AG20443 (cell line): ENCODE measurements at places on chromosomes 1 and 21.

DNA sequence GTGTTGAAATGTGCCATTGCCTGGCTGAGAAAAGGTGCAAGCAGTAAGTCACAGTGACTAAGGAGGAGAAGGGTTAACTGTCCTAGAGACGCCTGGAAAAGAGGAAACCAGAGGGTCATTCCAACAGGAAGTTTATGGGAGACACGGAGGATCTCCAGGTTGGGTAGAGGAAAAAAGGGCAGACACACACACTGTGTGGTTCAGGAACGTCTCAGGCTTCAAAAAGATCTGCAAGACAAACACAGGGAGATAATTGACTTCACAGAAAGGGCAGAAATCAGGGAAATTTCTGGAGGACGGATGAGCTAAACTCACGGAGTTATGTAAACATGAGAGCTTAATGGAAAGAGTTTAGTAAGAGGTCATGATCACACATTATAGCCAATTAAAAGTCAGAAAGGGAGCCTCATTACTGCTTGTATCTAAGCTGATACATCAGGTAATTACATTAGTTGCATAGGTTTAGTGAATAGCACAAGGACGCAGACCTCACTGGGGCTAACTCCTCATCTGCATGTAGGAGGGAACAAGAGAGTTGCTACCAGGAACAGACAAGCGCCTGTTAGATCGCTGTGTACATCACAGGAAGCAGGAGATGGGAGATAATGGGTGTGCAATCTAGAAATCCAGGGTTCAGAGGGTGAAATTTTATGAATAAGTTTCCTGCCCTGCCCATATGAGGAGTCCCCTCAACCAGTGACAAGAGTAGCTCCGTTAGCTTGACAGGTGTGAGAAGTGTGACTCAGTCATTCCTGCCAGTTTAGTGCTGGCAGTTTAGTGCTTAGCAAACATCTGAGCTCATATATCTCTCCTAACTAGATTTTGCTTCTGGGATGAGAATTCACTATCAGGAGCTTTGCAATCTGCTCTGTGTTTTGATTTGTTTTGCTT, 96.6 kb upstream of the TNR start:
- DNase-seq, result no peak

- no peak for DNase-seq
These were observed 35.9 kb downstream of the KCNA2 start for GRCh38 chr1:110570307-110570706.

DNA sequence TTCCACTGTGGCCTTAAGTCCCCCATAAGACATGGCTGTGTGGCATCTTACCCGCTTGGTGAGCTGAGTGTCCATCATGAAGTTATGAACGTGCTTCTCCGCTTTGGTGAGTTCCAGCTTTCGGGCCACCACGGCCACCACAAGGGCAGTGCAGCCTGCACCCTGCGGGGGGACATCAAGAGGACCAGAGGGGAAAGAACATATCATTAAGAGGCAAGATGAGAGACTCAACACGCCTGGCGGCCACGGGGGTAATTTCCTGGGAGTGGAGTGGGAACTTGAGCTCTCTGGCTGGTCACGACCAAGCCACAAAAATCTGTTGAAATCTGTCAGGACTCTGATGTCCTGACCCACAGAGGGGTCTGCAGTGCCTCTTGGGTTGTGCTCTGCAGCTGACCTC, 117.9 kb upstream of the ADAR start:
- no peak for DNase-seq

DNA sequence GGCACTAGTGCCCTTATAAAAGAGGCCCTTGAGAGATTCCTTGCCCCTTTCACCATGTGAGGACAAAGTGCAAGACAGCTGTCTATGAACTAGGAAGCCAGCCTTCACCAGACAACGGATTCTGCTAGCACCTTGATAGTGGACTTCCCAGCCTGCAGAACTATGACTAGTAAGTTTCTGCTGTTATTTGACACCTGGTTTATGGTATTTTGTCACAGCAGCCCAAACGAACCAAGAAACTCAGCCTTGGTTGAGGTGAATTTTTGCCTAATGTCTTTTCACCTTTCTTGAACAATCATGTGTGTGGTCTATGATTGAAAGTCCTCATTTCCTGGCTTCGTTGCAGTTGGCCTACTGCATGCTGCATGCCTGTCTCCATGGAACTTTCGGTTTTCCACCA, 302.2 kb downstream of the GRIK1 start:
- DNase-seq, result no peak

DNA sequence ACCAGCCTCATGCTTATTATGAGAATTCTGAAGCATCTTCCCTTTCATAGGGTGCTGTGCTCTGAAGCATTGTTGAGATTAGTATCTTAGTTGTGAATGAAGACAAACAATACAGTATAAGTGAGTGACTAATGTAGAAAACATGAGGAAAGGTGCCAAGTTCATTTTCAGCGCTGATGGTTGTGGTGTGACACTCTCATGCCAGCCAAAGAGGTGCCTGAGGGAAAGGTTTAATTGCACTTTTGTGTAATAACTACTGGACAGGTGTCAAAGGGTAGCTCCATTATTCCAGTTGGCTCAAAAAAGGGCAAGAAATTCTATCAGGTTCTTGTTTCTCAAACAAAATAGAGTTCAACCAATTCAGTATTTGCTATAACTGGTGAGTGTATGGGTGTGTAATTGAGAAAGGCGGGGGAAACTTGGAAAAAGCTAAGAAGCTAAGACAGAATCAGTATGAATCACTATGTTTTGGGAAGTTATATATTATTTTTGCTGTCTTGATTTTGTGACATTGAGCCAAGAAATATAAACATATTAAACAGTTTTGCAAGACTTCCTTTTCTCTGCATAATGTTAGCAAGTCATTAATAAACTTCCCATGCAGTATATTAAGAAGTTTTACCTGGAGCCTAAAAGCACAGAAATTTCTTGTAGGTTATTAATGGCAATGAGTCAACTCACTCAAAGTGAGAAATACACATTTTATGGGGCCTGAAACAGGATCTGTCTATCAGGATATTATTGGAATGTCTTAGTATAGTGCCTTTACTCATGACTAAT, 31.8 kb downstream of the KCNK2 start:
- peak; percentile 48 for DNase-seq

- DNase-seq, result no peak
These were observed 265.9 kb upstream of the FAM78B start for GRCh38 chr1:166432655-166433054.

DNA sequence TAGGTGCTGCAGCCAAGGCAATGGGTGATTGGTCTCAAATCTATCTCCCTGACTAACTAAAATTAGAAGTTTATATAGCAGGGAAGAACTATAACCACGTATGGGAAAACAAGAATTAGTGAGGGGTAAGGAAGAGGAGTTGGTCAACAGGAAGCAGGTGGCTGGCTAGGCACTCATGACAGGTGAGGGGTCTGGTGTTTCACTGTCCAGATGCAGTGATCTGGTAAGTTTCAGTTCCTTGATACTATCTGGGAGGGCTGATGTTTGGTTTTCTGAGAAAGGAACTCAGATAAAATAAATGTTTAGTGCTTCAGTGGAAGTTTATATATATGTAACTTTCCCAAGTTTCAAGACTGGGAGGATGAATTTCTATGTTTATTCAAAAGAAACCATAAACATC, 11.6 kb upstream of the POU2F1 start:
- no peak for DNase-seq

DNA sequence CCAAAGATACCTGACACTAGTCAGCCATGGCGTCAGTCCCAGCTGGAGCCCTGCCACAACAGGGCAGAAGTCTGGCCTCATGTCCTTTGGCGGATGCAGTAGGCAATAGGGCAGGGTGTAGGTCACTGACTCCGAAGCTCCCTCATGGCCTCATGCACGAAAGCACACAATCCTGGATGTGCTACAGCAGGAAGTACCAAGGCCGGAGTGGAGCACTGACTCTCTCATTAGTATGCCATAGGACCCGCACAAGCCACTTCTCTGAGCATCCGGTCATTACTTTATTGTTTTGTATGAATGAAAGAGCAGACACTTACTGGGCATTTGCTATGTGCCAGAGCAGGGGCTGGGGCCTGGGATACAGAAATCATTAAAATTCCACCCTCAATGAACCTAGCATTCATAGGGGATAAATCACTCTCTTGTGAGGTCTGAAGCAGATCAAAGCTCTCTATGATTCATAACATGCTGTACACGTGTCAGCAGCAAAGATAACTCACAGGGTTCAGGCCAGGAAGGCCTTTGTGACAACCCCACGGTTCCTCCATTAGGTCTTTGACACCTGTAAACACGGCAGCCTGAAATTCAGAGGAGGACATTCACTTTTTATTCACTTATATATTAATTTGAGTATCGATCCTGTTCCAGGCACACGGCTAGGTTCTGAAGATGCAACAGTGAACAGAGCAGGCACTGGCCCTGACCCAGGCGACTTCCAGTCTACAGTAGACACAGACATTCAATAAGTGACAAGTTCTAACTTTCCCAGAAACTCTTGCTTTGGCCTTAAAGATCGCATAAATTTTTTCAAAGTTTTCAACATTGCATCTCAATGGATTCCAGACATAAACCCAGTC, 357.9 kb upstream of the USP24 start:
- peak; percentile 54 for DNase-seq

- DNase-seq, result peak; percentile 46
These were observed 579.9 kb downstream of the DPYD start for GRCh38 chr1:97340951-97341350.

DNA sequence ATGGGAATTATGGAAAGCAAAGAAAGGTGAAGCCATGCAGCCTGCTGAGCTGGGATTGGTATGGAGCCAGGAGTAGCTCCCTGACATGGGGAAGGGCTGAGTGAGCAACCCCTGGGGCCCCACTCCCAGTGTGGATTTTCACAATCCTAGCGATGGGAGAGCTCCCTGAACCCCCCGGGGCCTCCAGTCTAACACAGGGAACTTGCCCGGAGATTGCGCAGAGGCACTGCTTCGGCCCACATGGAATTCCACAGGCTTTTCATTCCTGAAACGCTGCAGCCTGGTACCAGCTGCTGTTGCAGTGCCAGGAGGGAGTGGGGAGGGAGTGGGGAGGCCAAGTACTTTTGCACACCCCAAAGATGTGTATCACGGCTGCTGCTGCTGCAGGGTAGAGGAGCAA, 110.4 kb upstream of the C21orf91 start:
- no peak for DNase-seq

- no peak for DNase-seq
These were observed 60.5 kb downstream of the LDLRAD2 start for GRCh38 chr1:21872445-21873079.

GRCh38 chr1:60950224-60951063, 131.9 kb upstream of the NFIA start:
- peak; percentile 21 for DNase-seq

DNA sequence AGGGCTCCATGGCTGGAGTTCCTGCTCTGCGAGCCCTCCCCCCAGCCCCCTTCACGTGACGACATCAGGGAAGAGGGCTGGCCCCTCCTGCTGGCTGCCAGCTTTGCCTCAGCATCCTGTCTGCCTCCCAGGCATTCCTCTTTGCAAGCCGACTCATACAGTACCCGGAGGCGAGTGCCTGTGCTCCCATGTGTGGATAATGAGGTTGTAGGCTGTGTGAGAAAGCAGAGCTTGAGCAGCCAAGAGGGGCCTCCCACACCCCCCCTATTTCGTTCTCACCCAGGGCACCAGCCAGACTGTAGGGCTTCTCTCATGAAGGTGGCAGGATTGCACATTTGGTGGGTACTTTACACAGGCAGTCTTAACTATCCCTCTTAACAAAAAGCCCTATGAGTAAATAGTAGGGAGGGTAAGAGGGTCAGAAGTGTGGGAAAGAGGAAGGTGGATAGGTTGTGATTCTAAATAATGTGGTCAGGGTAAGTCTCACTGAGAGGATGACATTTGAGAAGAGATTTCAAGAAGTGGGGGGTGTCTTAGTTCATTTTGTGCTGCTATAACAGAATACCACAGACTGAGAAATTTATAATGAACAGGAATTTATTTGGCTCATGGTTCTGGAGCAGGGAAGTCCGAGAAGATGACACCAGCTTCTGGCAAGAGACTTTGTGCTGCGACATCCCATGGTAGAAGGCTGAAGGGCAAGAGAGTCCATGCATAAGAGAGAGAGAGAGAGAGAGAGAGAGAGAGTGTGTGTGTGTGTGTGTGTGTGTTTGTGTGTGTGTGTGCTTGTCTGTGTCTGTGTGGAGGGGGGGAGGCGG, 113.5 kb downstream of the OMA1 start:
- peak; percentile 93 for DNase-seq

- DNase-seq, result no peak
These were observed 71.2 kb upstream of the ZC3H12A start for GRCh38 chr1:37403166-37403565.

DNA sequence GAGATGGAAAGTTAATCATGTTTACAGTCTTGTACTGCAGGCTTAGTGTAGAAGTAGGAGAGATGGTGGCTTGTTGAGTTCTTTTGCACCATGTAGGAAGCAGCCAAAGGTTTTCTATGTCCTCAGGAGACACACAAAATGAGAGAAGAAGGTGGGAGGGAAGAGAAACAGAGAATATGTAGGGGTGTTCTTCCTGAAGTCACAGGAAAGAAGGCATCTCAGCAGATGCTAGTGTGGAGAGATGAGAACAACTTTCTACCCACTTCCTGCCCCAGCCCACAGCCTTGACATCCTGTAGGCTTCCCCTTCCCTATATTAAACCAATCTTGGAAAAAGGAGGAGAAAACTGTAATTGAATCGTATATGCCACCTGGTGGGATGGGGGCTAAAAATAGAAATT, 217.0 kb downstream of the S1PR1 start:
- DNase-seq, result no peak

GRCh38 chr1:59432531-59433439, 135.9 kb downstream of the FGGY start:
- DNase-seq, result no peak

DNA sequence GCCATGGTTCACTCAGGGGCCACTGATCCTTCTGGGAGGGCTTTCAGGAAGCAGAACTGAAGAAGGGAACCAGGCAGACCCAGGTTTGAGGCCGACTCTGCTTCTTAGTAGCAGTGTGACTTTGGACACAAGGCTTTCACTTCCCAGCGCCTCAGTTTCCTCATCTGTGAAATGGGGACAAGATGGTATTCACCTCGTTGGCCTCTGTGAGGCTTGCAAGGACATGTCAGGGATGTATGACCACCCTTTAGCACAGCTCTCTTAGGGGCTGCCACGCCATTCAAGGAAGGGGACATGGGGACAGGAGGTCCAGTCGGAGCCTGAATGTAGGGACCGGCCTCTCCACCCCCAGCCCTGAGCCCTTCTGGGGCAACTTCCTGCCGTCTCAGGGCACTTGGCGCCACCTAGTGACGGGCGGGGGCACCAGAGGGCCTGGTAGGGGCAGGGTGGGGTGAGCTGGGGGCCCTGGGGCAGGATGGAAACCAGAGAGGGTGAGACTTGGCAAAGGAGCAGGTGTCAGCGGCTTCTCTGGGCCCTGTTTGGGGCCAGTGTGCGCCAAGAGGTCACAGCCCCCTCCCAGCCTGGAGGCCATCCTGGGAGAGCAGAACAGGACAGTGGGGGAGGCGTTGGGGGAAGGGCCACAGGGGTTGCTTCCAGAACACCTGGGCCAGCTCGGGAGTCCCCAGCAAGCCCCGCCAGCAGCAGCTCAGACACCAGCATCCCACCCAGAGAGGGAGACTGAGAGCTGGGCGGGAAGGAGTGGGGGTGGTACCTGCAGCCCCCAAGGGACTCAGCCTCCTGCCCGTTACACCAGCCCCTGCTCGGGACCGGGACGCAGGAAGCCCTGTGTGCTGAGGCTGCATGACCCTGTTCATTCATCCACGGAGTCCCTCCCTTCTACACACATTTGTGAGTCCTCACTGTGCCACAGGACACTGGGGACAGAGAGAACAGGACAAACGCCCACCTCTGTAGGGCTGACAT, 102.5 kb upstream of the TARDBP start:
- peak; percentile 68 for DNase-seq
